Effector memory CD8-positive, alpha-beta T cell (primary cell): ENCODE measurements at places on chromosomes 5 and 9.

DNA sequence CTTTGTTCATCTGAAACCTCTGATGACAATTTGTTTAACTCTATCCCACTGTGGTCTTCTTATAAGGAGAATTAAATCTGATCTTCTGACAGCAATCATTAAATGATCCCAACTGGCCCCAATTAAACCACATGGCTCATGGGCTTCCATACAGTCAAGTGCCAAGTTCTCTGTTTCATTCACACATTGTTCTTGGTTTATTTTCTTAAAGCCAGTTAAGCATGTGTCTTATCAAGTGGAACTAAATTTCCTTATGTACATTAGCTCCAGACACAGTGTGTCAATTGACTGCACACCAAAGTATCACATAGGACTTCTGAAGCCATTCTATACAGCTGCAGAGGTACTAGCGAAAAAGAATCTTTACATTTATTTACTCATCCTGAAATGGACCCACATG is 51.2 kb downstream of the MEF2C start:
- no peaks in the 10 kb centered on the region for H3K4me1 ChIP-seq
- H3K27me3 ChIP-seq, result no peaks in the 10 kb centered on the region
- no peak for DNase-seq
- H3K4me3 ChIP-seq, result no peak overlapping the region
- H3K36me3 ChIP-seq, result peaks cover 2% of the 10 kb centered on the region

GRCh38 chr5:147446523-147446922 is 63.3 kb downstream of the DPYSL3 start:
- DNase-seq, result no peak
- H3K27me3 ChIP-seq, result peaks cover 48% of the 10 kb centered on the region
- no peak overlapping the region for H3K27ac ChIP-seq
- H3K4me1 ChIP-seq, result no peaks in the 10 kb centered on the region
- H3K4me3 ChIP-seq, result no peak overlapping the region
- no peaks in the 10 kb centered on the region for H3K36me3 ChIP-seq

- H3K4me3 ChIP-seq, result no peak overlapping the region
- H3K4me1 ChIP-seq, result peaks cover 10% of the 10 kb centered on the region
- peaks cover 4% of the 10 kb centered on the region for H3K36me3 ChIP-seq
- no peak overlapping the region for H3K27ac ChIP-seq
- peaks cover 59% of the 10 kb centered on the region for H3K27me3 ChIP-seq
Observed at GRCh38 chr5:169304175-169304574, 3.2 kb upstream of the SLIT3 start.

DNA sequence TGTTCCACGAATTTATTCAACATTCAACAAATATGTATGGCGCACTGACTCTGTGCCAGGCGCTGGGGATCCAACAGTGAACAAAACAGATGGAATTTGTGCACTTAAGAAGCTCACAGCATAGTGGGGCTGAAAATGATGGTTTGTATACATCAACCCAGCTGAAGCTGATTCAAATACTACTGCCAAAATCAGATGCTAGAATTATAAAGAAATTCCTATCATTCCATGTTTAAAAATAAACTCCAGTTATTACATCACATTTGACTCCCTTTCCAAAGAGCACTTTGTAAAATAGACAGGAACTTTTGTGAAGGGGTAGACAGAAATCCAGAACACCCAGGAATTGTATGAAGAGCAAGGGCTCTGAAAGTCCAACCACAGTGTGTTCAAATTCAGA is 54.1 kb downstream of the ZNF608 start:
- H3K27me3 ChIP-seq, result no peaks in the 10 kb centered on the region
- no peaks in the 10 kb centered on the region for H3K36me3 ChIP-seq
- DNase-seq, result no peak
- H3K27ac ChIP-seq, result no peak overlapping the region
- no peak overlapping the region for H3K4me3 ChIP-seq

DNA sequence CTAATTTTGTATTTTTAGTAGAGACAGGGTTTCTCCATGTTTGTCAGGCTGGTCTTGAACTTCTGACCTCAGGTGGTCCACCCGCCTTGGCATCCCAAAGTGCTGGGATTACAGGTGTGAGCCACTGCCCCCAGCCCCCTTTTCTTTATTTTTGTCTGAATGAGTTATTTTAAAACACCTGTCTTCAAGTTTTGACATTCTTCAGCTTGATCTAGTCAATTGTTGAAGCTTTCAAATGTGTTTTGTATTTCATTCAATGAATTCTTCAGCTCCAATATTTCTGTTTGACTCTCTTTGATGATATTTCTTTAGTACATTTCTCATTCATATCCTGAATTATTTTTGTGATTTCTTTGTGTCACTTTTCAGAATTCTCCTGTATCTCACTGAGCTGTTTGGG is 486.2 kb downstream of the DMAC1 start:
- H3K4me3 ChIP-seq, result no peak overlapping the region
- DNase-seq, result no peak
- H3K27ac ChIP-seq, result no peak overlapping the region
- no peaks in the 10 kb centered on the region for H3K4me1 ChIP-seq
- H3K36me3 ChIP-seq, result no peaks in the 10 kb centered on the region

- no peak for DNase-seq
- H3K4me3 ChIP-seq, result no peak overlapping the region
- H3K36me3 ChIP-seq, result no peaks in the 10 kb centered on the region
- peaks cover 43% of the 10 kb centered on the region for H3K27me3 ChIP-seq
Observed at GRCh38 chr9:98999152-98999525, 55.4 kb downstream of the COL15A1 start.

DNA sequence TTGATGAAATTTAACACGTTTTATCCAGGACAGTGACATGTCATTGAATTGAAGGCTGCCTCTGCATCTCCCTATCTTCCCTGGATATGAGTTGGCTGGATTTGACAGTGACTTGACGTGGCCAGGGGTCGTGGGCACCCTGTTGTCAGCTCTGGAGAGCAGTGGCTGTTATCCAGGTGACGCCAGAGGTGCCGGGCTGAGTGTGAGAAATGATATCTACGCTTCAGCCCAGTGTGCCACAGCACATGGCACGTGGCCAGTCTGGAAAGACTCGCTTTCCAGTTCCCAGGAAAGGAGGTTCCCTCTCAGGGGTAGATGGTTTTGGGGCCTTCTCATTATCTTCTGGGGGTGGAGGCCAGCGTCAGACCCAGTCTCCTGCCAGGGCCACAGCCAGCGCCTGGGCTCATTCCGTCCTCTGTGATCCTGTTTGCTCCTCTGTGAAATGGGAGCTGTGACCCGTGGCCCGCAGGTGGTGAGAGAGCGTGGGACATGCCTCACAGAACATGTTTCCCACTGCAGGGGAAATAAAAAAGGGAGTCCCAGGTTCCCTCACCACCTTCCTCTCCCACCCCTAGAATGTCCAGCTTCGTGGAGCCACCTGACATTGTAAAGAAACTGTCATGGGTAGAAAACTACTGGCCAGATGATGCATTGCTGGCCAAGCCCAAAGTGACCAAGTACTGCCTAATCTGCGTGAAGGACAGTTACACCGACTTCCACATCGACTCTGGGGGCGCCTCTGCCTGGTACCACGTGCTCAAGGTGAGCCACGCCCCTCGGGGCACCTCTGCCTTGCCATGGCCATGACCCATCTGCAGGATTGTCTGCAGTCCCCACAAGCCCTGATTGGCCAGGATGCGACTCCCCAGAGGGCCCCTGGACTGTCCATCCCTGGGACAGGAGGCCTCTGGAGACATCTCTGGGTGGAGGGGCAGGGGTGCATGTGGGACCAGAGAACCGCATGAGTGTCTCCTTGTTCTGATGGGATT is 76.5 kb downstream of the PHF2 start:
- H3K27me3 ChIP-seq, result no peaks in the 10 kb centered on the region
- H3K4me1 ChIP-seq, result no peaks in the 10 kb centered on the region
- peaks cover 16% of the 10 kb centered on the region for H3K36me3 ChIP-seq
- H3K27ac ChIP-seq, result peak overlapping the region; percentile 75
- no peak for DNase-seq
